Fibroblast of upper back skin (primary cell): ENCODE measurements at places on chromosomes 2 and 18.
A peak's percentile ranks its signal among the peaks of the same experiment; 100 is the strongest.

GRCh38 chr2:162266460-162266760 lies 23.2 kb upstream of the FAP start:
- DNase-seq = peak; percentile 41

GRCh38 chr18:45611943-45612342 lies 3.3 kb upstream of the SLC14A2 start:
- no peak for DNase-seq

DNA sequence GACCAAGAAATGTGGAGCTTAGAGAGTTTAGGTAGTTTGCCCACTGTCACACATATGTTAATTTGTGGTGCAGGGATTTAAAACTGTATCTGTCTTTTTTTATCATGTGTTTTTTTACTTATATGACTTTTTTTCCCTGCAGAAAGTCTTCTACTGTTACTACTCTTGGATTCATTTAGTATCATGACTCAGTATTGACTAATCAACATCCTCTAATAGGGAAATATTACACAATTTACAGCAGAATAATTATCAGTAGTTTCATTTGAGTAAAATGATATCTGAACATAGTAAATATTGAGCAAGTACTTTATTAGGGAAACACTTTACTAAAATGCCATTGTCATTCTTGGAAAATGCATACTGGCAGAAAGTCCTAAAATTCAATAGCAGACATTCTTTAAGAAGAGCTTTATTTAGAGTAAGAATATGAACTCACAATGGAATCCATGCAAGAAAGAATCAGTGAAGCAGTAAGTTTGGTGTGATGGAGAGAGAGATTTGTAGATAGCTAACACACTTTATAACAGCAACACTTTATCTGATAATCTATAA lies 425.9 kb upstream of the SLC8A1 start:
- DNase-seq = no peak

GRCh38 chr2:72043985-72044384 lies 103.7 kb downstream of the CYP26B1 start:
- DNase-seq = no peak

- no peak for DNase-seq
These were observed 122.5 kb upstream of the RBMS1 start for GRCh38 chr2:160616149-160616548.

GRCh38 chr2:204325468-204325867 lies 219.8 kb upstream of the PARD3B start:
- DNase-seq = peak; percentile 80

- no peak for DNase-seq
These were observed 1.6 kb downstream of the DGKD start for GRCh38 chr2:233355916-233356315.

GRCh38 chr2:1670636-1671035 lies 73.7 kb downstream of the PXDN start:
- no peak for DNase-seq

- peak; percentile 99 for DNase-seq
These were observed 18.7 kb downstream of the SMIM21 start for GRCh38 chr18:75408554-75409506.
